ENCODE measurements at places on chromosomes 12 and 14.

DNA sequence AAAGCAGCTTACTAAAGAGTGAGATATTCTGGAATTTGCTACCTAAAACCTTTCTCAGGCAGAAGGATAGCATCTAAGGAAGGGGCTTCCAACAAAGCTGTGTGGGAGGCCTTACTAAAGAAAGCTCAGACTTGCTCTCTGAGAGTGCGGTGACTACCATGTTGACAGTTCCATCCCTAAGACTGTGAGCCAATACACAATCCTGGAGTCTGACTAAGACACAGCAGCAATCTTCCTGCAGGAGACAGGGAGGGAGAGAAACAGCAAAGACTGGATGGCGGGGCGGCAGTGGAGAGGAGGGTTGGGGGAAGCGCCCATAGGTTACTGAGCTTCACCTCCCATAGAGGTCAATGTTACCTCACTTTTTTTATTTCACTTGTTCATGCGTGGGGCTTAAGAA, 70.9 kb downstream of the KITLG start:
- no peak for DNase-seq

- no peak for DNase-seq
Measured at GRCh38 chr12:105428793-105429395, 98.4 kb downstream of the C12orf75 start.

- no peak for DNase-seq
Measured at GRCh38 chr12:46948936-46949545, 123.2 kb upstream of the SLC38A4 start.

DNA sequence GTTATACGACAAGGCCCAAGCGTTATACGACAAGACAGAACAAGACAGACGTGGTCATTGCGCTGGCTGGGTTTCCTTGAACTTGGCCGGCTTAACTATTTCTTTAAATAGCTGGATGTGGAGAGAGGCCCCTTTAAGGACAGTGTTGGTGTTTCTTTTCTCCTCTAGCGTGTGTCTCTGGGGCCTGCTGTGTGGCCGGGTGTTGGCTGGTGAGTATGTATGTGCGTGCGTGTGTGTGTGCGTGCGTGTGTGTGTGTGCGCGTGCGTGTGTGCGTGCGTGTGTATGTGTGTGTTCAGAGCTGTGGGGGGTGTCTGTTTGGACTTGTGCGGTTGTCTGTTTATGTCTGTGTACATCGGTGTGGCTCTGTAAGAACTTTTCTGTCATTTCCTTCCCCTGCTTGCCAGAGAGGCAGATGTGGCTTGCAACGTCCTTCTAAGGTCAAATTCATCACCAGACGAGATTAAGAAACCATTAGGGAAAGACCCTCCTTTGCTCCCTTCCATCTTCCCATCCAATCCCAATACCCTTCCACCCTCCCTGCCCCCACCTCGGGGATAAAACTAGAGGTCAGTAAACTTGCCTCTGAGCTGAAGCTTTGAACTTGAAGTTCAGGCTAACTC, 78.6 kb upstream of the TBX3 start:
- DNase-seq, result no peak

GRCh38 chr12:26636710-26637328, 196.2 kb downstream of the ITPR2 start:
- no peak for DNase-seq

GRCh38 chr12:18982226-18982949, 147.1 kb upstream of the PLEKHA5 start:
- DNase-seq, result no peak

GRCh38 chr12:24881227-24881626, 67.7 kb downstream of the BCAT1 start:
- no peak for DNase-seq

GRCh38 chr12:68641138-68641537, 30.4 kb downstream of the RAP1B start:
- DNase-seq, result no peak

Measured in NCI-H2081 (cell line).